ENCODE measurements at places on chromosomes 13 and 19. TPM values are rescaled to one million over a fixed set of nuclear protein-coding genes. Genes with fewer than 3 reads are reported as not detected.

Gene CYP2S1
- total RNA-seq: 159 TPM

DNA sequence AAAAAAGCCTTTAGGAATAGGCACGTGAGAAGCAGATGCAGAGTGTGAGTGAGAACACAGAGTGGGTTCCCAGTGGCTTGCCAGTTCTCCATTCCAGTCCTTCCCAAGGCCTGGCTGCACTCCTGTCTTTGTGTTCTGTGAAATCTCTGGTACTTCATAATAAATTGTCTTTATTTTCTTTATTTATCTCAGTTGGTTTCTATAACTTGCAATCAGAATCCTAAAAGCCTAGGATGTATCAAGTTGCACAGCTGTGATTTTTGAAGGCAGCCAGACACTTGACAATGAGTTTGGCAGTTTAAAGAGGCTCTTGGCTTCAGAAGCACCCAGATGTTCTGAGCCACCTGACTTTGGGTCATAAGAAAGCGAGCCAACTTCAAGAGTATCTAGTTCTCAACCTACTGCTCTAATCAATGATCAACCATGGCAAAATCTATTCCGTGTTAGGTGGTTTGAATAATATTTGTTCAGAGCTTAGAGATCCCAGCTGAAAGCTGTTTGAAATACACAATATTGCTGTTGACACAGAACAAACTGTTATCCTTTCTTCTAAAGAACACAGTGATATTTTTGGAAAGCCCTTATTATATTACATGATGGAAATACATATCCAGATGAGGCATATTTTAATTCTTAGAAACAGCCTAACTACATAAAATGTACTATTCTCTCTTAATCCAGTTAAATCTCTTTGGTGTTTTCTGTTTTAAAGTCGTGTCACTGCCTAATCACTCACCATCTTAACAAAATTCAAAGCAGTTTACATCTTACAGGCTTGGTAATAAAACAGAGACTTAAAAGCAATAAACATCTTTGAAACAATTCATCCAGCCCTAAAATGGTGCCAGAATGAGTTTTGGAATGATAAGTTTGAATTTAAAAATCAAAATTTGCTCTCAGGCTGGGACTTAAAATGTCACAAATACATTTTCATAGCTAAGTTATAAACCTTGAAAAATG lies 483.0 kb upstream of the NBEA start:
- no peak for DNase-seq

Gene TSC22D1
- 72.9 TPM for total RNA-seq

GRCh38 chr13:105220063-105220462 lies 1315.4 kb downstream of the EFNB2 start:
- DNase-seq: no peak

Gene MYBPC2
- total RNA-seq: 4.9 TPM

GRCh38 chr19:18439025-18439909 lies 1.3 kb upstream of the ISYNA1 start:
- DNase-seq: no peak

- DNase-seq: no peak
Measured at GRCh38 chr19:44653343-44653742, 9.6 kb downstream of the PVR start.

Gene GPC6
- 16.1 TPM for total RNA-seq

DNA sequence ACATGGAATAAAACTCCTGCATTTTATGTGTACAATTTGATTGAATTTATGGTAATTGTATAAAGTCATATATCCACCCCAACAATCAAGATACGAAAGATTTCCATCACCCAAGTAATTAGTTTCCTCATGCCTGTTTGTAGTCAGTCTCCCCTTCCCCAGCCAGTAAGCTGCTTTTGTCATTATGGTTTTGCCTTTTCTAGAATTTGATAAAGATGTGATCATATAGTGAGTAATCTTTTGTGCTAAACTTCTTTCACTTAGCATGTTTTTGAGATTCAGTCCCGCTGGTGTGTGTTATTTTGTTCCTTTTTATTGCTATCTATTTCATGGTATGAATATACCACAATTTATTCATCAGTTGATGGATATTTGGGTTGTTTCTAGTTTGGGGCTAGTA lies 16.0 kb downstream of the ITM2B start:
- DNase-seq: no peak

DNA sequence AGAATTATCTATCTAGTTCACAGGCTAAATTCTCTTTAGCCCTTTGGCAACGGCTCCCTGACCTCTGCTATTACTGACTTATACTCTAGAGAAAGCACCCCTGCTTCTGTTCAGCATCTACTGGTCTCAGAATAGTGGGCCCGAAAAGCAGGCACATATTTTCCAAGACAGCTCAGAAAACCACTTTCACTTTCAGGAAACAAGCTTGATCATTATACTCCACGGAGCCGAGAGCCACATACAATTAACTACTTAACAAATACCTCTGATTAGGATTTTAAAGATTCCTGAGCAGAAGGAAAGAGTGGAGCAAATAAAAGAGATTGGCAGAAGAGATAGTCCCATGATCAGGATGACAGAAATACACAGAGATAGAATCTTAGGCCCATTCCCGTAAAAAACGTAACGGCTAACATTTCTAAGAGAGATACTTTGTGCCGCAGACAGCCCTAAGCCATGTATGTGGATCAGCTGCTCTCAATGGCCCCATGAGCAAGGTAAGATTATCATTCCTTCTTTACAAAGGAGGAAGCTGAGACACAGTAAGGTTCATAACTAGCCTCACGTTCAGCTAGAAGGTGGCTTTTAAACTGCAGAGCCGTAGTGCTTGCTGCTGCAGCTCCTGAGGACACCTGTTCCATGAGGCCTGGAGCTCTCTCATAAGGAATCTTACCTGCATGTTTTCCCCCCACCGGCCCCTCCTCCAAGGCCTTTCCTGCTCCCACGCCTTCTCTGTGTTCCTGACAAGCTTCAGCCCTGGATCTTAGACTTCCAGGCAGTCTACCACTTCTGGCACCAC lies 227.2 kb downstream of the FOXO1 start:
- DNase-seq: no peak

GRCh38 chr19:56474308-56474707 lies 2.8 kb downstream of the ZNF667 start:
- DNase-seq: no peak

DNA sequence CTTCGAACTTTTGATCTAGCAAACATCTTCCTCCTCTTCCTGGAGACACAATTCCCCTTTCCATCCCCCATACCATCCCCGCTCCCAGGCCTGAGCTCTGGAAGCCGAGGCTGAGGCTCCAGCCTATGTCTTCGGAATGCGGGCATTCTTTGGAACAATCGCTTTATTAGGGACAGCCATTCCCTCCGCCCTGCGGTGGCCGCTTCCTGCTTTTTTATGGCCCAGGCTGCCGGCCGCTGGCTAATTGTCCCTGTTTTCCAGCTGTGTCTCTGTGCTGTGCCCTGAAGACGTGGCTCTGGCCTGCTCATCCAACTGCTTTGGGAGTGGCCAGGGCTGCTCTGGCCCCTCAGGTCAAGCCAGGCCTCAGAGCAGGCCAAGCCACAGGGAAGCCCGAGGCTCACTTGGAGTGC lies 2.1 kb upstream of the CDX2 start:
- DNase-seq: peak; percentile 89

Gene GARIN5A
- 10.5 TPM for total RNA-seq

Gene PEG3
- not detected for total RNA-seq

Gene GIPR
- total RNA-seq: 0.61 TPM

GRCh38 chr19:6521718-6522646 lies 8.8 kb upstream of the TNFSF9 start:
- no peak for DNase-seq

GRCh38 chr19:19385896-19386869 lies 19.3 kb upstream of the GATAD2A start:
- peak; percentile 52 for DNase-seq

DNA sequence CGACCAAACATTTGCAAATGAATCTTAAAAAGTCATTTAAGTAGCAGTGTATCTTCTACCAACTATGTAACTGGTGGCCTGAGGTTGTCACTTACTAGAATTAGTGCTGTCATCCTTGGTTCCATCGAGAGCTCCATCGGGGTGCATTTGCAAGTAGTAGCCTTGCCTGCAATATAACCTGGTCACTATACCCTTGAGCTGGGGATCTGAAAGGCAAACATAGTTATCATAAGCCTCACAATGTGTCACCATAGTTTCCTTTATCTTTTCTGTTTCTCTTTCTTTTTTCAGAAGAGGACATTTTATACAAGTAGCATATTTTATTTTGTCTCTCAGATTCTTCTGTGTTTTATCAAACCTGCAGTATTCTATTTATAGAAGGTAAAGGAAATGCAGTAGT lies 422.6 kb downstream of the ITGBL1 start:
- no peak for DNase-seq

Gene KCNN4
- total RNA-seq: 0.26 TPM

DNA sequence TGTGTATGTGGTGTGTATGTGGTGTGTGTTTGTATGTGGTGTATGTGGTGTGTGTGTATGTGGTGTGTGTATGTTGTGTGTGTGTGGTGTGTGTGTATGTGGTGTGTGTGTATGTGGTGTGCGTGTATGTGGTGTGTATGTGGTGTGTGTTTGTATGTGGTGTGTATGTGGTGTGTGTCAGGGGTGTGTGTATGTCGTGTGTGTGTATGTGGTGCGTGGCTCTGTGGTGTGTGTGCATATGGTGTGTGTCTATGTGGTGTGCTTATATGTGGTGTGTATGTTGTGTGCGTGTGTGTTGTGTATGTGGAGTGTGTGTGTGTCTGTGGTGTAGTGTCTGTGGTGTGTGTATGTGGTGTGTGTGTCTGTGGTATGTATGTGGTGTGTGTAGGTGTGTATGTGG lies 62.5 kb upstream of the MEDAG start:
- no peak for DNase-seq

GRCh38 chr13:88189728-88190127 lies 518.6 kb downstream of the SLITRK5 start:
- DNase-seq: no peak

Gene RFPL4A
- not detected for total RNA-seq

Gene IGFL2
- total RNA-seq: not detected

Gene BST2
- total RNA-seq: 63.3 TPM

DNA sequence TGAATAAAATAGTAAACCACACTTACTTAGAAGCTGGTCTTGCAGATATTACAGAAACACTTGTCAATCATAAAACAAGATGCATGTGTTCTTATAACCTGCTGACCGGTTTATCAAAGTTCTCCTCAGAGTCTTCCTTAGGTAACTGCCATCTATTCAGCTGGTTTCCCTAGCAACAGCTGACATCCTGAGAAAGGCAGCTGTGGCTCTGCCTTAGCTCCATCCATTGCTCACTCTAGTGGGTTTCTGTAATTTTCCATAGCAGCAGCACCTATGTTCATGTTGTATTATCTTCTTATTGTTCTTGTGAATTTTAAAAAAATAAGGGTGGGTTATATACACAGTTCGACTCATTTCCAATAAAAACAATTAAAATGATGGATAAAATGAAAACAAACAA lies 87.8 kb downstream of the RAP2A start:
- DNase-seq: no peak

- peak; percentile 87 for DNase-seq
Measured at GRCh38 chr13:99176309-99177276, 24.1 kb upstream of the UBAC2 start.

Gene MATK
- 13.5 TPM for total RNA-seq

DNA sequence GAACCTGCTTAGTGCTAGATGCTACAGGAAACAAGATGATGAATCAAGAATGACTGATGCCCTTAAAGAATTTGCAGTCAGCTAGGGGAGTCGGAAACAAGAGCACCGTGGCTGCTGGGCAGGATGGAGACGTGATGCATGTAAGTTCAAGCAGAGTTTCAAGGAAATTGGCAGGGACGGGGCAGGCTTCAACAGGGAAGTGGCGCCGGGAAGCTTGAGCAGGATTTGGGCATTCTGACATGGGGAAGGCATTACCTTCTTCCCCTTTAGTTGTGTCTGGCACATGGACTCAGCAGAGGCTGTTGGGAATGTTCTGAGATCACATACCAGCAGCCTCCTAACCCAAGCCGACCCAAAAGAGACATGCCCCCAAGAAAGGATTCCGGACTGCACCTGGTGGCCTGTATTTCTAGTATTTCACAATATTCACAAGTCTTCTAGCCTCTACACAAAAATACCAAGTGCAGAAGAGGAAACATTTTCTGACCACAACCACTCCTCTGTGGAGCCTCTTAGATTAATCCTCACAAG lies 138.2 kb downstream of the CRYL1 start:
- DNase-seq: no peak

Gene CEACAM16
- total RNA-seq: not detected

Gene KIR3DL1
- total RNA-seq: not detected

Gene SIAH3
- total RNA-seq: not detected

Gene ITGBL1
- 0.04 TPM for total RNA-seq

- no peak for DNase-seq
Measured at GRCh38 chr19:7638802-7639465, 2.0 kb downstream of the STXBP2 start.

Gene FAM174C
- total RNA-seq: 56.4 TPM

GRCh38 chr13:39767791-39768517 lies 112.5 kb downstream of the COG6 start:
- no peak for DNase-seq

- no peak for DNase-seq
Measured at GRCh38 chr13:69619651-69620050, 488.0 kb upstream of the ATXN8OS start.

- no peak for DNase-seq
Measured at GRCh38 chr19:49818649-49819370, 721 bp downstream of the MED25 start.

Gene PIBF1
- total RNA-seq: 10.7 TPM

- DNase-seq: no peak
Measured at GRCh38 chr19:2453431-2454025, 3.2 kb downstream of the LMNB2 start.

GRCh38 chr13:73998631-73999030 lies 135.6 kb downstream of the KLF12 start:
- no peak for DNase-seq

GRCh38 chr13:22801402-22802003 lies 379.3 kb upstream of the SGCG start:
- DNase-seq: no peak

GRCh38 chr19:47497821-47498520 lies 14.0 kb upstream of the KPTN start:
- DNase-seq: no peak

DNA sequence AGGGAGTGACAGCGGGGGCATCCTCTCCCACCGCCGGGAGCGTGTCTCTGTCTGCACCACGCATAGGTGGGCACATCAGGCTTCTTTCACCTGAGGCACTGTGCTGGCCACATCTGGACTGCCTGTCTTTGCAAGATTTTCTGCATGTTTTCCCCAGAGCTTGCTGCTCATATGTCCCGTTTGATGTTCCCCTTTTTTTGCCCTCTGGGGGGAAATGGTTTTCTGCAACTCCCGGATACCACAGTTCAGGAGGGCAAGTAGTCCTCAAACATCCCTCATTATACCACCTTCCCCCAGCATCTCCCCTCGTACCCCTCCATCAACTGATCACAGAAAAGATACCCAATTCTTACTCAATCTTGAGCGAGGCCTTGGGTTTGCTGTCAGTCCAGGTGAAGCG lies 168.0 kb downstream of the PAN3 start:
- no peak for DNase-seq

Gene AXL
- 30.3 TPM for total RNA-seq

GRCh38 chr13:112683581-112683980 lies 6.3 kb upstream of the ATP11A start:
- DNase-seq: no peak

Measured in H9 (cell line).